Urinary bladder (tissue), 4 donors: ENCODE measurements at places on chromosomes 1 and 21.

DNA sequence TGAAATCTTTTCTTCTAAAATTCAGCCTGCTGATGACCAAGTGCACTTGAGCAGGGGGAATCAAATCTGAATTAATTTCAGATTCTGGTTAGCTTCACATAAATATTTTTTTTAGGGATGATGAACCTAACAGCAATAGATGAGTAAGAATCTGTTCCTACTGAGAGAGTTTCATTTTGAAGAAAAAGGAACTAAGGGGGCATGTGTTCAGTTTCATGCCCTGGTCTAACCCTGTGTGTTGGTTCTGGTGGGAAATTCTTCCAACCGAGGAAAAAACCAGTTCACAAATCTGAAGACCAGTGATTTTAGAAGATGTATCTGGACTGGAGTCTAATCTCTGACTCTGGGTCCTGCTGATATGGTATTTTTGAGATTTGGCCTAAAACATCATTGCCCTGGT is 13.7 kb downstream of the SELL start:
- no peak for DNase-seq

GRCh38 chr1:200774735-200775444 is 36.2 kb downstream of the CAMSAP2 start:
- no peak for DNase-seq

GRCh38 chr1:193462629-193463320 is 276.4 kb upstream of the B3GALT2 start:
- no peak for DNase-seq

- no peak for DNase-seq
Observed at GRCh38 chr1:224739997-224740684, 124.0 kb downstream of the CNIH3 start.

DNA sequence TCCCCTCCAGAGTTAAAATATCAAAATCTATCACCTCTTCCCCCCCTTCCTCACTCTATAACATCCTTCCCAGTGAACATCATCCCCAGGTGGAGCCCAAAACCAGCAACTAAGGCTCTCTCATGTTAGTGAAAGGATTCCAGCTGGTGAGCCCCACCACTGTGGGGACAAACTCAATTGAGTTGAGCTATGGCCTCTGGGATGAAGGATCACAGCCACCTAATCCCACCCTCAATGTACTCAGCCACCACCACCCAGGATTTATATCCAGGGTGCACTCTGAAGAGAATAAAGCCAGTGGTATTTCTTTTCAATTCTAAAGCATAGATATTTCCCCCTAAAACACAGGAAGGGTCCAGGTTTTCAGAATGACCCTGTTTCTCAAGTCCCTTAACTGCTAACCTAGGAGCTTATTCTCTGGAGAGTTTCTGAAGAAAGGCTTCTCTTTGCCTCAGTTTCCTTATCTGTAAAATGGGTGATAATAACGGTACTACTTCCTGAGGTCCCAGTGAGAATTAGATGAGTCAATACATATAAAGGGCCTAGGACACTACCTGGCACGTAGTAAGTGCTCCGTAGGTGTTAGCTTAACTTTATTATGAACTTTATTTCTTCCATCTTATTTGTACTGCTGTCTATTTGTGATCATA is 15.6 kb upstream of the BOLA1 start:
- no peak for DNase-seq

GRCh38 chr1:11078631-11079030 is 18.8 kb upstream of the SRM start:
- DNase-seq: no peak

- no peak for DNase-seq
Observed at GRCh38 chr1:1627829-1628753, 3.9 kb upstream of the MMP23B start.

- DNase-seq: no peak
Observed at GRCh38 chr21:45849651-45850050, 131.9 kb upstream of the COL6A1 start.

DNA sequence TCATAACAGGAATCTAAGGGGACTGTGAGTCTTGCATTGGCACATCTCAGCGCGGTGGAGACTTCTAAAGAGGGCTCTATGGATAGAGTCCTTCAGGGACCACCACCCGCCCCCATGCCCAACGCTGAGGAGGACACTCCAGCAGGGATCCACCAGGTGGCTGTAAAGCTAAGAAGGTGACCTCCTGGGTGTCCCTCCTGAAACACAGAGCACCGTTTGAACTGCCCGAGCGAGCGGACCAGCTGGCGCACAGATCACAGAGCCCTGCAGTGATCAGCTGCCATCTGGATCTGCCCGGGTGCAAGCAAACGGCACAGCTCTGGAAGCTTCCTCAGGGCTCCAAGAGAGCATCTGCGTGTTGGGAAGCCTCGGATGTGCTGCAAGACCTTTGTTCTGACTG is 51.3 kb upstream of the LYST start:
- DNase-seq: no peak

DNA sequence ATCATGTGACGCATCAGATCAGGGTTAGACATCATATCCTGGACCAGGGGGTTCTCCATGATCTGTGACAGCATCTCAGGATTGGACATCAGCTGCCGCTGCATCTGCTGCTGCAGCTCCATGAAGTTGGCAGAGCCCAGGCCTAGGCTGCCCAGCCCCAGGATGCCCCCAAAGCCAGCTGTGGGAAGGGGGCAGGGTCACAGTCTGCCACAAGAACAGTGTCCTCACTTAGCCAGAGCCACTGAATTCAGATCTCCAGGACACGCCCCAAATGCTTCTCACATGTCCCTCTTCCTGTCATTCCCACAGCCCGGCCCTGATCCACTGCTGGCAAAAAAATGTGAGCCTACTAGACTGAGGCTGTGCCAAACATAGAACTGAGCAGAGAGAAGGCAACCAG is 3.2 kb downstream of the UBQLN4 start:
- no peak for DNase-seq

DNA sequence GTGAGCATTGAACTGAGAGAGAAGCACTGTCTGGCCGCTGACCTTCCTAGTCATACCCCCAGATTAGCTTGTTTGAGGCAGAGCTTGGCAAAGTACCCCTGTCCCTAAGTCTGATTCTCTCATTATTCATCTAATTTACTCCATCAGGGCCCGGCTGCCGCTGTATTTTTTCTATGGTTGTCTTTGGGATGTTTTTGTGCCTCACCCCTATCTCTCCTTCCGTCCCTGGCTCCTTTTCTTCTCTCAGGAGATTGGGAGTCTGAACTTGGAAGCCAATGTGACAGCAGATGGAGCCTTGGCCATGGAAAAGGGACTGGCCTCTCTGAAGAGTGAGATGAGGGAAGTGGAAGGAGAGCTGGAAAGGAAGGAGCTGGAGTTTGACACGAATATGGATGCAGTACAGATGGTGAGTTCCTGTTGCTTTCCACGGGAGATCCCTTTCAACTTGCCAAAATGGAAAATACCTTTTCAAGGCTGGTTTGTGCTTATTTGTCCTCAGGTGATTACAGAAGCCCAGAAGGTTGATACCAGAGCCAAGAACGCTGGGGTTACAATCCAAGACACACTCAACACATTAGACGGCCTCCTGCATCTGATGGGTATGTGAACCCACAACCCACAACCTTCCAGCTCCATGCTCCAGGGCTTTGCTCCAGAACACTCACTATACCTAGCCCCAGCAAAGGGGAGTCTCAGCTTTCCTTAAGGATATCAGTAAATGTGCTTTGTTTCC is 53.9 kb downstream of the LAMC2 start:
- DNase-seq: no peak

DNA sequence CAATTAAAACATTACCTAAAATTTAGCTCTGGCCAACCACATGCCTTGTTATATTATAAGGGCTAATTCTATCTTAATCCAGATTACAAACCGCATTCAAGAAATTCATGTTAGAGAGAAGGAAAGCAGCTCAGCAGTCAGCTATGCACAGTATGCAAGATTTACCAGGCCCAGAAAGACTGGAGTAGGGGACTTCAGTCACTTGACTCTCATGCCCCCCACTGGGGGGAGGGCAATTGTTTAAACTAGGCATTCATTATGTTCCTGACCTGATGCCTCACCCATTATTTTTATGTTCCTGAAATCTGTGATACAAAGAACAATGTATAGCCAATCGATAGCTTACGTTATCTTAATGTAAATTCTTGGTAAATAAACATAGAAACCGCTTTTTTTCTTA is 96.9 kb downstream of the ZNF644 start:
- DNase-seq: no peak

DNA sequence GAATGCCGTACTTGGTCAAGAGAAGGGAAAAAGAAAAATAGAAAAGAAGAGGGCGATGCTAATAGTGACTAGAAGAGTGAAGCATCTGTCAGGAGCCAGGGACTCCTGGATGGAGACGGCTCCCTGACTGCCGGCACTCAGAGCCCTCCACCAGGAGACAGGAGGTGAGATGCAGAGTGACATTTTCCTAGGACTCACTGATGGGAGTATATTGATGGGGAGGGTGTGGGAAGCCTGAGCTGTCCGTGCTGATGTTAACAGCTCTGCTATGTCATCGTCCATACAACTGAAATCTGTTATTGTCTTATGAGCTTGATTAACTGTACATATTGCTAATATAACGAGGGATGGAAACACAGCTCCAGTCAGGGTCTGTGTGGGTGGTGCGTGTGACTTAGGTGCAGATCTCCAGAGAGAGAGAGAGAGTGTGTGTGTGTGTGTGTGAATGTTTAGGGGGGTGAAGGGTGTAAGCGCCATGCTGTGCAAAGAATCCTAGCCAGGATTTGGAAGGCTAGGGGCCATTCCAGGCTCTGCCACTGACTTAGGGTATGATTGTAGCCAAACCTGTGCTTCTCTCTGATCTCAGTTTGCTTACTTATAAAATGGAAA is 123.0 kb upstream of the KLHDC7A start:
- no peak for DNase-seq

GRCh38 chr1:45895406-45895805 is 92.0 kb downstream of the MAST2 start:
- no peak for DNase-seq

- no peak for DNase-seq
Observed at GRCh38 chr1:247165674-247166073, 6.1 kb downstream of the ZNF124 start.

GRCh38 chr1:17755120-17755519 is at the start of gene ACTL8:
Gene ACTL8 (plus strand): TSS chr1:17755333. CDS start chr1:17823009, 67,676 bp downstream.
- DNase-seq: no peak

DNA sequence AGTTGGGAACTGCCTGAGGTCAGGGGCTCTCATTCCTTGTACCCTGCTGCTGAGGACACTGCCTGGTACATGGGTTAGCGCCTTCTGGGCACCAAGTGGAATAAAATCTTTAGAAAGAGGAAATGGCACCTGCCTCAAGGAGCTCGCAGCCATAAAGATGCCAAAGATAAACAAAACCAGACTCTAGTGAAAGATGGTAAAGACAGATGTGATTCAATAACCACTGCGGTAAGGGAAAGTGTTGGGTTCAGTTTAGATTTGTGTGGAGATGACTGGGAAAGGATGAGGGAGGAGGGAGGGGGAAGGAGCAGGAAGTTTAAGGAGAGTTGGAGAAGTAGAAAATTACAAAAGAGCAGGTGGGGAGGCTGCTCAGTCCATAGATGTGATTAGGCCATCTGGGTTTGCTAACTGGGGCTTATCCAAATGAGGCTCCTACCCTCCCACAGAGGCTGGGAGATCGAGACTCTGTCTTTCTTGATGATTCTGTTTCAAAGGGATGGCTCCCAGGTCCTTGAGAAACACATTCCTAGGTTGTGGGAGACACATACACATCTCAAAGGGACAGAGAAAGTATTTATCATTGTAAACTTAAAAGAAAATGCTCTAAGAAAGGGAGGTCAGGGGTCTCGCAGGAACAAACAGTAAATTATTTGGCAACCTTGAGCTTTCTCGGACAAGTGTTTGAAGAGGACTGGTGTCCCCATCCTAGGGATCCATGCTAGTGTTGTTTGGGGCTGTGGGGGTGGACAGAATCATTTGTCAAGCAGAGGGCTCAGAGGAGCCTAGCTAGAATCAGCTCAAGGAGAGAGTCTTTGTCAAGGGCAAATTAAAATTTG is 65.7 kb upstream of the MORC3 start:
- DNase-seq: no peak

GRCh38 chr1:44154049-44154448 is 12.6 kb upstream of the KLF18 start:
- DNase-seq: no peak

- no peak for DNase-seq
Observed at GRCh38 chr1:230368363-230368762, 57.8 kb downstream of the PGBD5 start.

DNA sequence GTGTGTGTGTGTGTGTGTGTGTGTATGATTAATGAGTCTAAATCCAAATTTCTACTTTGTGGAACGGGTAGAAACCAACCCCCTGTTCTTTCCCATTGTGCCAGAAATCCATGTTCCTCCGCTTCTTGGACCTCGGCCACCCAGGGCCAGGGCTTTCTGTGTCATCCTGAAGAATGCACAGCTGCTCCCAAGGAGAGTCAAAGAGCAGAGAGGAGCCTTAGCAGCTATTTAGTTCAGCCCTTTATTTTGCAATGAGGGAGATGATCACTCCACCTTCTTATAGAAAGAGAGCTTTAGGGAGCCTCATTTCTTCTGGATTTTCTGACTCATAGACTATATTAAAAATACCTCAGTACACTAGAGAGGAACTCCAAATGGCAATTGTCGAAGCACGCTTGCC is 489.3 kb upstream of the VAMP3 start:
- DNase-seq: no peak

DNA sequence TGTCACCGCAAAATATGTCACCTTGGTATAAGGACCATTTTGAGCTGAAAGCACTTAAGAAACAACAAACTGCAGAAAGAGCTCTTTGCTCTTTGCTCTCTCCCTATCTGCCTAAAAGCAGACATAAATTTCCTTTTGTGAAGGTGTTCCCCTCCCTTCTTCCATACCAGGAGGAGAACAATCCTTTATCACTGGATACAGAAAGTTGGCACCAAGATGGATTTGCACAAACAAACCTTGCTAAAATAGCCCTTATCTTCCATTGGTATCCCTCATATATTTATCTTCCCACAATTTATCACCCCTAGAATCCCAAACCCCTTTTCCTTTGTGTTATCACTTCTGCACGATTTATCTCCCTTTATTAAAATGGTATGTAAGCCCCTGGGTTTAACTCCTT is 51.4 kb downstream of the DPYD start:
- DNase-seq: no peak

DNA sequence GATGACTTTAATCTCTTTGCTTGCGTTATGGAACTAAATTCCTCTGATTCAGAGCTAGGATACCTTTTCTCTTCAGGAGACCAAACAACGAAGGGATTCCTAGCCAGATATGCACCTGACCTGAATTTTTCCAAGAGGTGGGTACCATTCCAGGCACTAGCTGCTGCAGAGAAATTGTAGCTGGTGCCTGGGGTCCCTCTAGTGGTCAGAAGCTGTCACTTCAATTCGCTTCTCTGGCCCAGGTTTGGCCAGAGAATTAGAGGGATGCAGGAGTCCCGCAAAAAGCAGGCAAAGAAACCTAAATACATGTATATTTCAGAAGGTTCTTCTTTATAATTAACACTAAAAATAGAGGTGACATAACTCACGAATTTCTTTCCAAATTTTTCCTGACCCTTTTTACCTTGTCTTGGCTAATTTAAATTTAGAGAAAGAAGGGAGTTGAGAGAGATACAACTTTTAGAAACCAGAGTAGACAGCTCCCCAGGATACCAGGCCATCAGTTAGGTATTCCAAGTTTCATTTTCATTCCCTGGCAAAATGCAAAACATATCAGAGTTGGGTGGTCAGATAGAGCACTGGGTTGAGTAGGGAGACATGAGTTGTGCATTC is 9.6 kb downstream of the ACKR1 start:
- DNase-seq: no peak
